ENCODE measurements at places on chromosomes 3 and 15.

- peak; percentile 34 for DNase-seq
These were observed 5.5 kb upstream of the PSMD6 start for GRCh38 chr3:64028754-64029153.

DNA sequence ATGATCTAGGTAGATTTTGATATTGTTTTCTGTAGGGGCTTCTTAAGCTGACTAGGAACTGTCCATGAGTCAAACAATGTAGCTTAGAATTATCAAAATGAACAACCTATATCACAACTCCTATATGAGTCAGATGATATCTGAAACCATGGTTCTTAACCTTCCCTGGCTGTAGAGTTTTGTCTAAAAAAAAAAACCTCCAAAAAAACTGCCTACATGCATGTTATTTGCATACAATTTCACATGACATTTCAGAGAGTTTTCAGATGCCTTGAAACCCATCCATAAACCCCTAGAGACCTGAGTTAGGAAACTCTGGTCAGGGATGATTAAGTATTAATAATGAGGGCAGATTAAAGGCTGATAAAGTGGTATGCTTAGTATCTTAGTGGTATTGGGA, 157.0 kb downstream of the CHST2 start:
- no peak for DNase-seq

- DNase-seq, result no peak
These were observed 48.7 kb upstream of the TSC22D2 start for GRCh38 chr3:150359381-150359780.

GRCh38 chr3:133191818-133192217, 153.6 kb downstream of the TMEM108 start:
- DNase-seq, result no peak

- DNase-seq, result no peak
These were observed 167.8 kb downstream of the PTPRG start for GRCh38 chr3:61729038-61729634.

DNA sequence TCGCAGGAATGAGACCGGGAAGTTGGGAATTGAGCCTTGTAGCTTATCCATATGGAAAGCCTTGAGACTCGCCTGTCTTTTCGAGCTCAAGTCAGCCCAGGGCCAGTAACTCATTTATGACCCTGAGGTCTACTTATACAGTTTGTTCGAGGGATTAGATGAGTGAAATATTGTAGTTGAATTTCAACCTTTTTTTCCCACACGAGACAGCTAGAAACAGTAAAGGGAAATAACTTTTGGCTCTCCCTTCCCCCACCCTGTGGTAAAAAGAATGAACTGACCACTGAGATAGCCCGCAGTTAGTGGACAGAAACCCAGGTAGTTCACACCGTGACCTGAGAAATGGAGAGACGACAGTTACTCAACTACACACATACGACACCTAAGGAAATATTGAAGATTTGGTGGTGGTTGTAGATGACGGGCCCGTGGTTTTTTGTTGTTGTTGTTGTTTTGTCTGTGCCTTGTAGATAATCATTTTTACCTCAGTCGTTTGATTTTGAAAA, 841 bp downstream of the EIF3J start:
- DNase-seq, result peak; percentile 10

GRCh38 chr3:65924762-65925161, 114.0 kb downstream of the MAGI1 start:
- DNase-seq, result no peak

DNA sequence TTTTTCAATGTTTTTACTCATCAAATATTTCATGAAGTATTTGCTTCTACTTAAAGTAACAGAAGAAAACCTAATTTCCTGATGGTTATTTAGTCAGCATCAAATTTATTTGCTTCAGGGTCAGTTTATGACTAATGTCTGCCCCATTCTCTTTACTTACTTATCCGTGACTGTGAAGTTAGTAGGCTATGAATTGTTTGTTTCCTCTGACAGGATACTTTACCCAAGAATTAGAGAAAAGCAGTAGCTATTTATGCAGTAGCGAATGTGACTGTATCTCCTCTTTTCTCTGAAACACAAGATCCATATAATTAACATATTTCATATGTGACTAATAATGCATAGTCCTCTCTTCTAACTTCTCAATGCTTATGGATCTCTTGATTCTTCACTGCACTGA, 329.9 kb upstream of the ROBO1 start:
- DNase-seq, result peak; percentile 64

DNA sequence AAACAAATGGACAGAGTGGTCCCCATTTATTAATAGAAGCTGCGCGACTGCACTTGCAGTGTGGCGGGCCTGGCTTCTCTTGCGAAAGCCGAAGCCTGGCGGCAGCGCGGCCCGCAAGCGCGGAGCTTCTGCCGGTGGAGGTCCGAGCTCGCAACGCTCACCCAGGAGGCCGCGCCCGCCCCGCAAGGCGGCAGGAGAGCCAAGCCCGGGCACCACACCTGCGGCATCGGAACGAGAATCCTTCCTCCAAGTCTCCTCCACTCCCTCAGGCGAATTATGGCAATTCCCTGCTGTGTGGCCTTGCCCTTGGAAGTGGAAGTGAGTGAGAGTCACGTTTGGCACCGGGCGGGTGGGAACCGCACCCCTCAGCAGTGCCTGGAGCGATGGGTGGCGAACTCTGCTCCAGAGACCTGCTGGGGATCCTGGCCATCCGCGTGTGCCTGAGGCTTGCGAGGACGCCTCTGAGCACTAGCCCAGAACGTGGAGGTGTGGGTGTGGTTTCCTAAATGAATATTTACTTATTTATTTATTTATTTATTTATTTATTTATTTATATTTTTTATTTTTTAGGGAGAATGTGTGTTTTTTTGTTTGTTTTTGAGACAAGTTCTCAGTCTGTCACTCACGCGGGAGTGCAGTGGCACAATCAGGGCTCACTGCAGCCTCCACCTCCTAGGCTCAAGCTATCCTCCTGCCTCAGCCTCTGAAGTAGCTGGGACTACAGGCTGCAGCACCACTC, 133.7 kb upstream of the UBE2E1 start:
- DNase-seq, result peak; percentile 53

DNA sequence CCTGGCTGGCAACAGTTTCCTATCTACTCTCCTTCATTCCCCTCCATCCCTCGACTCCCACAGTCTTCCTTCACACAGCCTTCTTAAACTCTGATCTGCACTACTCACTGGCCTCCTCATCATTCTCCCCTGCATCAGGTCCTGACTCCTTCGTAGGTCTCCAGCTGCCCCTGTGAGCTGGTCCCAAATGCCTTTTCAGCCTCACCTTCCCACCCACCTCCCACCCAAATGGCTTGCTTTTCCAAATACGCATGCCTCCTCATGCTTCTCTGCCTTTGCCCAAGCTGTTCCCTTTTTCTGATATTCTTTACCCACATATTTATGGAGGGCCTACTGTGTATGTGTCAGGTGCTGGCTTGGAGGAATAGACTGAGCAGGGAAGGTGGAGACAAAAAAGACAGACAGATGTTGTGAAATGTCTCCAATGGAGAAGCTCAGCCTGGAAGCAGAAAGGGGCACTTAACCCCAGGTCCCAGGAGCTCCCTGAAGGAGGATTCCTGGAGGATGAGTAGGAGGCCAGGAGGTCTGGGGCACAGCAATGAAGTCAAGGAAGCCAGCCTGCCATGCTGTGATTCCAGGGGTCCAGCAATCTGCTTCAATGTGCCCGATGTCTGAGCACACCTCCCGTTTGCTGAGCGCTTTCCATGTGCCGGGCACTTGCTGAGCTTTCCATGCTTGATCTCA, 252.2 kb downstream of the SHQ1 start:
- no peak for DNase-seq

- peak; percentile 46 for DNase-seq
These were observed 9.5 kb downstream of the ABCC5 start for GRCh38 chr3:184008161-184008560.

DNA sequence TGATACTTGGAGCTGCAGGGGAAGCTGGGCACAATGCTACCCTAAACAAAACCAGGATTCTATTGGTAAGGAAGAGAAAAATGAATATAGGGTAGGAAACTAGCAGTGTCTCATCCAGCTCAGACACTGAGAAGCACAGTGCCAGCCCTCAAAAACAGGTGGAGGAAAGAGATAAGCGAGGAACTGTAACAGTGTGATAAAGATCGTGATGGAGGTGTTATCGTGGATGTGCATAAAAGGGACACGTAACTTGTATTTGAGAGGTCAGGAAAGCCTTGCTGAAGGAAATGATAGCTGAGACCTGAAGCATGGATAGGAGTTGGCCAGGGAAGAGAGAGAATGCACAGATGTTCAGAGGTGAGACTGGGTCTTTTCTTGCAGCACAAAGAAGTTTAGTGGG, 27.4 kb downstream of the MIX23 start:
- DNase-seq, result no peak

- DNase-seq, result no peak
These were observed 37.1 kb downstream of the MAGI1 start for GRCh38 chr3:66001626-66002025.

DNA sequence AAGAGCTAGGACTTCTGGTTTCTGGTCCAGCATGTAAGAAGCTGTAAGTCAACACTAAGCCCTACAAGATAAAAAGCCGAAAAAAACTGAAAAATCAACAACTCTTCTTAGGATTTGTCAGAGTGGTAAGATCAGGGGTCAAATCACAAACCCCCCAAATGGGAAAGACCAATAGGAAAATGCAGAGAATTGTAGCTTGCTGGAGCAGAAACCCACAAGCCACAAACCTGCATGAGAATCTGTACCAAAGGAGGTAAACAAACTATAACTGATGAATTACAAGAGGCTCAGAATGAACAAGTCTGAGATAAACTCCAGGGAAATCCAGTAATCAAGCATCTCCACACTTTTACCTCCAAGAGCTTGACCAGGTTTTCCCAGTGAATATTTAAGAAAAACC, 36.0 kb downstream of the RFX7 start:
- DNase-seq, result no peak

DNA sequence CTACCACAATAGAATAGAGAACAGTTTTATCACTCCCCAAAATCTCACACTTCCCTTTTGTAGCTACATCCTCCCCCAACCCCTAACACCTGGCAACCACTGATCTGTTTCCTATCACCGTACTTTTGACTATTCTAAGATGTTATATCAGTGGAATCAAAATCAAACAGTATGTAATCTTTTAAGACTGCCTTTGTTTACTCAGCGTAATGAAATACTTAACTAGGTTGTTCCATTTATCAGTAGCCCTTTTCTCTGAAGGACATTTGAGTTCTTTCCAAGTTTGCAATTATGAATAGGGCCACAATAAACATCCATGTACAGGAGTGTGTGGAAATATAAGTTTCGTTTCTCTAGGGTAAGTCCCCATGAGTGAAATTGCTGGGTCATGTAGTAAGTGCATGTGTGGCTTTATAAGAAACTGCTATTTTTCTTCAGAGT, 372.3 kb downstream of the SV2B start:
- no peak for DNase-seq

DNA sequence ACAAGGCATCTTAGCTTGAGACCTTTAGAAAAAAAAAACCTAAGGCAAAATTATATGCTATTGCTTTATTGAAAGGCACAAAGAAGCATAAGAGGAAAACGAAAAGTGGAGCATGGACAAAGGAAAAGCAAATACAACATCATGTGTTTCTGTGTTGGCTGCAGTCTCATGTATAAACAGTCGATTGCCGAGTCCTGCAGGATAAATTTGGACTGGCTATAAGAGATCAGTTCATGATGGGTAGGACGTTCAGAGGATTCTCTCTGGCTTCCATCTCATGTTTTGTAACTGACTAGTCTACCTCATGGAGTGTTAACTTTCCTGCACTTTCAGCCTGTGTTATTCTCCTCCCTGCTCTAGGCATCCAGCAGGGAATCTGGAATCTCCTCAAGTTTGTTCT, 21.9 kb upstream of the CCDC50 start:
- no peak for DNase-seq

- no peak for DNase-seq
These were observed 119.4 kb downstream of the ATP10A start for GRCh38 chr15:25743548-25744275.

DNA sequence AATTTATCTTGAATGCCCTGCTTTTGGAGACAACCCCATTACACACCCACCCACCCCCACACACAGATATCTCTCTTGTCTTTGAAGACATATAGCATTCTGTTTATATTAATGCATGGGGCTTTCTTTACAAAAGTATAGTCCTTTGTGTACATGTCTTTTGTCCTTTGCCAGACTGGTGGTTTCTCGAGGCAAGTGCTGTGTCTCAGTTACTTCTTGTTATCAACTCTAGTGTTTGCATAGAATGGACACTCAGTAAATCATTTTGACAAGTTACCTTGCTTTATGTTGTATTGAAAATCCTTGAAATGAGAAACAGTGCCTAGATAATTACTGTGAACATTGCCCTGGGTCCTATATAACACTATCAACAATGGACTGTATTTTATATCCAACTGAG, 33.9 kb downstream of the KBTBD8 start:
- DNase-seq, result no peak

- no peak for DNase-seq
These were observed 11.3 kb downstream of the KLHDC8B start for GRCh38 chr3:49182682-49183081.

GRCh38 chr3:48594417-48595049, 596 bp downstream of the COL7A1 start:
- peak; percentile 37 for DNase-seq

DNA sequence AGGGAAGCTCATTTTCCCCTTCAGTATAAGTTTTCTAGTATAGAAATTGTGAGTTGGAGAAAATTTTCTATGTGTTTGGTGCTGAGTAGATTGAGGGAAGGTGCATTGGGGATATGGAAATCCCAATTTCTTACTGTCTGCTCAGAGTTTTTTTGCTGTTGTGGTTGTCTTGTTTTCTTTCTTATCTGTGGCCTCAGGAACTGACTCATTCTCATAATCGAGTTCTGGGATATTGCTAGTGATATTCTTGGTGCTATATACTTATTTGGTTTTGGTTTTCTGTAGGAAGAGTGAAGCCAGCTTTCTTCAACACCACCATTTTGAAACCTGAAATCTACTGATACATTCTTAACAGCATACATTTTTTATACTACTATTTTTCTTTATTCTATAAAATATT, 869.2 kb downstream of the DIPK2A start:
- no peak for DNase-seq

- DNase-seq, result peak; percentile 87
These were observed 748 bp downstream of the CCNL1 start for GRCh38 chr3:157159037-157159761.

DNA sequence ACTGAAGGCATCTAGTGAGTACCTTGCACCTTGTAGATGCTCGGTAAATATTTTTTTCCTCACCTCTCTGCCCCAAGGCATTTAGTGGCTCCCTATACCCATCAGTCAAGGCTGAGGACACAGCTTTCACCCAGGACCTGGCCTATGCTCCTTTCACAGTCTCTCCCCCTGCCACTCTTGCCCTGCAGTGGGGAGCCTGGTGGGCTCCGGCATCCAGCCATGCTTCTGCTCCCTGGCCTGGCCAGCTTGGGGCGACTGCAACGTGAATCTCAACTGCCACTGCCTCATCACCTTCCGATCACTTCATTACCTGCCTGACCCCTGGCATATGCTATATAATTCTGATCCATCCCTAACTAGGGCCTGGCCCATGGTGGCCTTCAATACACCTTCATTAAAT, 735 bp upstream of the CX3CR1 start:
- no peak for DNase-seq

GRCh38 chr3:125694761-125695294, 99.5 kb upstream of the OSBPL11 start:
- DNase-seq, result no peak

- DNase-seq, result no peak
These were observed 22.2 kb upstream of the FBN1 start for GRCh38 chr15:48667701-48668100.
